ENCODE measurements at places on chromosomes 7 and 10. TPM values are rescaled to one million over a fixed set of nuclear protein-coding genes. Genes with fewer than 3 reads are reported as not detected.

STEAP4 gene
- 41.7 TPM for total RNA-seq

GRCh38 chr10:54666192-54666591, 134.8 kb downstream of the PCDH15 start:
- no peak for DNase-seq
- H3K4me1 ChIP-seq, result no peaks in the 10 kb centered on the region
- no peak overlapping the region for H3K4me3 ChIP-seq
- H3K36me3 ChIP-seq, result no peaks in the 10 kb centered on the region
- no peak overlapping the region for H3K27ac ChIP-seq
- no peaks in the 10 kb centered on the region for H3K27me3 ChIP-seq

GRCh38 chr10:101032637-101033224, 1.7 kb downstream of the SFXN3 start:
- H3K4me1 ChIP-seq, result peaks cover 45% of the 10 kb centered on the region
- H3K27me3 ChIP-seq, result no peaks in the 10 kb centered on the region
- DNase-seq, result no peak
- H3K4me3 ChIP-seq, result peak overlapping the region; percentile 66
- peak overlapping the region; percentile 100 for H3K27ac ChIP-seq

DNA sequence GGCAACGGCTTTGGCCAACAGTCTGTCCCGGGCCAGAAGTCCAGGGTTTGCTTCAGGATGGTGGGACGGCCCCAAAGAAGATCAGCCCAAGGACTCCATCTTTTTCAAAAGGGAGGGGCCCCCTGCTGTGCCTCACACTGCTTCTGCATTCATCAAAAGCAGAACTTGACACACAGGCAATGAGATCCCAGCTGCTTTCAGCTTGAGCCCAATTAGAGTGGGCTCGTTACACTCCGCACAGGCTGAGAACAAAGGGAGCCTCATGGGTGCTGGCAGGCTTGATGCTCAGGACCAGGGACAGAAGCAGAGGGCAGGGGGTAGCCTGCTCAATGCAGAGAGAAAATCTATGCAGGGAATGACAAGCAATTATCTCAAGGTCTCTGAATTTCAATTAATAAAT, 45.5 kb downstream of the VOPP1 start:
- H3K4me3 ChIP-seq, result no peak overlapping the region
- no peaks in the 10 kb centered on the region for H3K27me3 ChIP-seq
- peaks cover 11% of the 10 kb centered on the region for H3K4me1 ChIP-seq
- no peak for DNase-seq
- no peaks in the 10 kb centered on the region for H3K36me3 ChIP-seq
- no peak overlapping the region for H3K27ac ChIP-seq

DNA sequence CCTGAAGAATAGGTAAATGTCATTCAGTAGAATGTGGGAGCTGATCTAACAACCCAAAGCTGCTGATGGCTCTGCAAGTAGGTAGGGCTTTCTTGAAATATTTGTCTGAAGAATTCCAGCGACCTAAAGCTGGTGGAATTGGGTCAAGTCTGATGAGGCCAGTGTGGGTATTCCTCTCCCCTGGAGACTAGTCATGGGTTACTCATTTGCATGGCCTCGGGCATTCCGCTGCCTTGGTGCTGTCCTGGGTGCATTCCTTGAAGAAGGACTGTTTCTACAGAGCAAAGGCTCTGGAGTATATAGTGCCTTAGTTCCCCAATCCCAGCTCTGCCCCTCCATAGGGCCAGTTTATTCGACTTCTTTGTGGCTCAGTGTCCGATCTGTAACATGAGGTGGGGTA, 19.2 kb downstream of the PDK4 start:
- no peaks in the 10 kb centered on the region for H3K36me3 ChIP-seq
- no peak overlapping the region for H3K27ac ChIP-seq
- DNase-seq, result no peak

ENTPD1 gene
- total RNA-seq, result 17.7 TPM

DNA sequence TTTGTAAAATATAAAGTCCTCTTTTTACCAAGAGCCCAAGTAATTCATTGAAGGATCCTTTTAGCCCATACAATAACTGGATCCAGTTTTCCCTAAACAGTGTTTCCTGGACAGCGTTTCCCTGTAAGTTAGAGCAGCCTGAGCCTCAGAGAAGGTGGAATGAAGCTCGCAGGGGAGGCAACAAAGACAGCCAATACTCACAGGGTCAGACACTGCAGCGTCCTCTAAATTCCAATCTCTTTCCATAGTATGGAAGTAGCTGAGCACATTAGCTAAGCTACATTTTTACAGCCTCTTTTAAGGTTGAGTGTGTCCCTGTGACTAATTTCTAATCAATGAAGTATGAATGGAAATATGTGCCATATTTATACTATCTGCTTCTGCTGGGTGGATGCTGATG, 193.5 kb downstream of the GRM3 start:
- H3K4me3 ChIP-seq, result no peak overlapping the region
- H3K27me3 ChIP-seq, result no peaks in the 10 kb centered on the region
- H3K4me1 ChIP-seq, result no peaks in the 10 kb centered on the region
- H3K27ac ChIP-seq, result no peak overlapping the region

DNA sequence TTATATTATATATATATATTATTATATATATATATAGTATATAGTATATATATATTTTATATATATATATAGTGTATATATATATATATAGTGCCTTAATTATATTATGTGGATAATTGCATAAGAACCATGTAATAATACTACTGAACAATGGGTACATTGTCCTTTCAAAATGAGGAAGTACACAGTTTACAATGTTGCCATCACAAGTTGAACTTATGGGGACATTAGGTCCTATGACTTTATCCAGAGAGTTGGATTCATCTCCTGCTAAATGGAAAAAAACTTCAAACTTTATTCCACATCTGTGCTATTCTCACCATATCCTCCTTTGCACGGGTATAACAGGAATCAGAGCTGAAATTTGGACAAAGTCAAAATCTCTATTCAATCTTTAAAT, 105.0 kb upstream of the AGR3 start:
- H3K27ac ChIP-seq, result no peak overlapping the region
- H3K36me3 ChIP-seq, result no peaks in the 10 kb centered on the region
- H3K4me3 ChIP-seq, result no peak overlapping the region
- H3K27me3 ChIP-seq, result no peaks in the 10 kb centered on the region
- H3K4me1 ChIP-seq, result peaks cover 18% of the 10 kb centered on the region

GRCh38 chr10:68752711-68753350, 31.8 kb downstream of the CCAR1 start:
- no peaks in the 10 kb centered on the region for H3K4me1 ChIP-seq
- DNase-seq, result no peak
- no peak overlapping the region for H3K4me3 ChIP-seq
- H3K36me3 ChIP-seq, result peaks cover 6% of the 10 kb centered on the region
- no peak overlapping the region for H3K27ac ChIP-seq

DNA sequence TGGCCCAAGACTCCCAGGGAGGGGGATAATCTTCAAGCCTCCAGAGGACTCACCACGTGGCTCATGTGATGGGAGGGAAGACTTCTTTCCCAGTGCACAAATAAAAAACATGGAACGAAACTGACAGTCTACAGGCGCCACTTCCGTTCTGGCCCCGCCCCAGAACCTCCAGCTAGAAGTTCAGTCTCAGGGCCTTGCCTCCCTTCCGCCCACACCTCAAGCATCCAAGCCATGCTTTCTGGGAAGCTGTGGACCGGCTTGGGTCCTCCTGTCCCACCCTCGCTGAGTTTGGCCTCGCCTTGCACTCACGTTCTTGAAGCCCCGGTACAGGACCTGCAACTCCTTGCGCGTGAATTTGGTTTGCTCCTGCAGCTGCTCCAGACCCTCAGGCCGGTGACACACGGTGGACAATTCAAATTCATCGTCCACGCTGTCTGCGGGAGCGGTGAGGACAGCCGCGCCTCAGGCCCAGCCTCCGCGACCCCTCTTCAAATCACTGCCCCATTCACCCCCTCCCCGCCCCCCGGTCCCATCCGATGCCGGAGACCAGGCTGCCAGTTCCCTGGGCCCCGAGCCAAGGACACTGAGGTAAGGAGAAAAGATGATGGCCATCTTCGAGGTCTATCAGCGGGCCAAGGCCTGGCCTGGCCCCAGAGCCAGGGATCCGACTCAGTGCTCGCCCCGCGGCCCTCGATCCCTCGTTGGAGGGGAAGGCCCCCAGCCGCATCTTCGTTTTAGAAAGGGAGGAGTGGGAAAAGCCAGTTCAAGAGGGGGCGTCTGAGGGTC, 10.7 kb upstream of the OGA start:
- DNase-seq, result no peak
- H3K27ac ChIP-seq, result peak overlapping the region; percentile 63
- H3K36me3 ChIP-seq, result no peaks in the 10 kb centered on the region
- no peaks in the 10 kb centered on the region for H3K27me3 ChIP-seq
- H3K4me3 ChIP-seq, result peak overlapping the region; percentile 51
- H3K4me1 ChIP-seq, result peaks cover 25% of the 10 kb centered on the region
